Melanocyte of skin (primary cell): ENCODE measurements at places on chromosomes 1 and 21. TPM values are rescaled to one million over a fixed set of nuclear protein-coding genes. Genes with fewer than 3 reads are reported as not detected.

CYP4B1 gene
- not detected in 2 replicates for total RNA-seq

GREM2 gene
- not detected in 2 replicates for total RNA-seq

MORN1 gene
- 10.0 and 10.3 TPM in 2 replicates for total RNA-seq

ANKRD35 gene
- total RNA-seq: under 0.01 TPM in 1 of 2 replicates, not detected in the other

FBXO2 gene
- 1.4 and 4.4 TPM in 2 replicates for total RNA-seq

ANKRD65 gene
- under 0.01 and 0.15 TPM in 2 replicates for total RNA-seq

DCDC2B gene
- total RNA-seq: not detected in 2 replicates

MPL gene
- not detected in 2 replicates for total RNA-seq

GPR37L1 gene
- total RNA-seq: not detected in 2 replicates

SHISAL2A gene
- not detected in 2 replicates for total RNA-seq

HCRTR1 gene
- not detected in 2 replicates for total RNA-seq

OR2L2 gene
- not detected in 2 replicates for total RNA-seq

SERPINC1 gene
- not detected in 2 replicates for total RNA-seq

TNFRSF14 gene
- total RNA-seq: 233 and 243 TPM in 2 replicates

CELA3A gene
- total RNA-seq: not detected in 2 replicates
